Umbilical cord (tissue), 2 donors: ENCODE measurements at places on chromosomes 2 and 18.

- no peak for DNase-seq
These were observed 371.3 kb upstream of the MYT1L start for GRCh38 chr2:2702385-2702784.

- DNase-seq: no peak
These were observed 184.2 kb downstream of the PDE1A start for GRCh38 chr2:182242609-182243008.

- DNase-seq: no peak
These were observed 1.4 kb upstream of the SH3RF3 start for GRCh38 chr2:109127556-109127955.

GRCh38 chr2:206856513-206856912, 82.8 kb upstream of the CPO start:
- peak; percentile 90 for DNase-seq

GRCh38 chr2:113073325-113073834, 5.6 kb downstream of the IL1F10 start:
- DNase-seq: no peak

DNA sequence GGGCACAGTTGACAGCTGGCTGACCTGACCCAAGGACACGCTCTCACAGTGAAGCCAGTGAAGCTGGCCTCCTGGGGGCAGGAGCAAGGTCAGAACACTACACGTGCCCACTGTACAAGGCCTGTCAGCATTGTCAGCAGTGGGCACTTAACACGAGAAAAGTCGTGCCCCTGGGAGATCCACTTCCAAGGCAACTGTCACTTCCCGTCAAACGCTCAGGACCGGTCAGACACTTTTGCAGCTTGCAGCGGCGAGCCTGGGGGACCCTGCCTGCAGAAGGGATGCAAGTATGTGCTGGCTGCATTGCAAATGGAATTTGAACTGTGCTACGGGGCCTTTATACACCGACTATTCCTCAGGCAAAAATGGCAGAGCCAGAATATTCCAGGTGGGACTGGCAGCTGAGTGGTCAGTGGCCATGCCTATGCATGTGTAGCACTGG, 176.2 kb downstream of the BCL2 start:
- DNase-seq: no peak

GRCh38 chr2:39325966-39326365, 82.2 kb upstream of the CDKL4 start:
- DNase-seq: no peak

DNA sequence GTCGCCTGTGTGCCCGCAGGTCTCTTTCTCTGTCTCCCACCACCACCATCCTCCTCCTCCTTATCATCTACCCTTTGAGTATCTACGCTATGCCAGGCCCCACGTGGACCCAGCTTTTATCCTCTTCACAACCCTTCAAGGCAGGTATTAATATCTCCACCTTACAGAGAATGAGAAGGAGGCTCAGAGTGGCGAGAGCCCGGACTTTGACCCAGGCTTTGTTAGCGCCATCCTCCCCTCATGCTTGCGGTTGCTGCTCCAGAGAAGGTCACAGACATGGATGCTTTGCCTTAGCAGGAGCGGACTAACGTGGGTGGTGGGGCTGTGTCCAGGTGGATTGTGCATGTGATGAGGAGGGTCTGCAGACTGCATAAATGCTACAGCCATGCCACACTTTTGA, 119.8 kb downstream of the CELF4 start:
- DNase-seq: no peak

DNA sequence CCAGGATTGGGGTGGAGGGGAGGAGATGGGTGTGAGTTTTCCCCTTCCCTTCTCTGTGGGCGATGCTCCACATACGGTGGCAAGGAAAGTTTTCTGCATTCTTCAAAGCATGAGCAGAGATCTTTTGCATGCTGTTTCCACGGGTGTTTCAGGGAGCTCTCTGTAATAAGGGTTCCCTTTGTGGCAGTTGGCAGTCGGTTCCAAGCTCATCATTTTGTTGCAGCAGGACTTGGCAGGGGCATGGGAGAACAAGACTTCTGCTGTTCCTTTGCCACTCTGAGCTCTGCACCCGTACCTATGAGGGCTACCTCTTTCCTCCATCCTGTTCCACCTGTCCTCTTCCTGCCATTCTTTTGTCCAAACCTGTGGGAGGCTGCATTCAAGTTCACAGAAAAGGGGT, 71.3 kb upstream of the SPRED2 start:
- no peak for DNase-seq

- no peak for DNase-seq
These were observed 74.2 kb downstream of the ZFP36L2 start for GRCh38 chr2:43152186-43152585.

GRCh38 chr2:238231251-238231793, 8.5 kb downstream of the HES6 start:
- peak; percentile 76 for DNase-seq

DNA sequence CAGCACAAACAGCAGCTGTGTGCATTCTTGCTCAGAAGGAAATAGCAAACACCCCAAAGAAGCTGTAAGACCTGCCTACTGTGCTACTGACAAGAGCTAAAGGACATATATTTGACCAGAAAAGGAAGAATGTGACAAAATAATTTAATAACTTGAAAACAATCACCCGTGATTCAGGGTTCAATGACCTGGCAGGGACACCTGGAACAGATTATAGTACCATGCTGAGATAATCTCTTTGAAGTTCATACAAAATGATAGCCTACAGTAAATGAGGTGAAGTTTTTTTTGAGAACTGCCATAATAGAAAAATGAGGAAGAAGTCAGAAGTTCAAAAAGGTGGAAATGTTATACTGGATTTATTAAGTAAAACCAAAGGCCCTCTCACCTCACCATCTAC, 324.8 kb upstream of the GULP1 start:
- DNase-seq: no peak

DNA sequence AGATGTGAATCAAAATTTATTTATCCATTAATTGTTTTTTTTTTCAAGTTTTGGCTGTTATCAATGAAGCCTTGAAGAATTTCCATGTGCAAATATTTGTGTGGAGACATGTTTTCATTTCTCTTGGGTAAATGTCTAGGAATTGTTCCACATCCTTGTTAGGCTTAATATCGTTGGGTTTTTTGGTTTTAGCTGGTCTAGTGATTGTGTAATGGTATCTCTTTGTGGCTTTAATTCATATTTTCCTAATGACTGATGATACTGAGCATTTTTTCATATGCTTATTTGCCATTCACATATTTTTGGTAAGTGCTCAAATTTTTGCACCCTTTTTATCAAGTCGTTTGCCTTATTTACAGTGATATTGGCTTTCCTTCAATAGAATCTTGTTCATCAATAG, 250.3 kb upstream of the EPHA4 start:
- no peak for DNase-seq

- DNase-seq: no peak
These were observed 3.2 kb upstream of the MREG start for GRCh38 chr2:216016581-216016980.

DNA sequence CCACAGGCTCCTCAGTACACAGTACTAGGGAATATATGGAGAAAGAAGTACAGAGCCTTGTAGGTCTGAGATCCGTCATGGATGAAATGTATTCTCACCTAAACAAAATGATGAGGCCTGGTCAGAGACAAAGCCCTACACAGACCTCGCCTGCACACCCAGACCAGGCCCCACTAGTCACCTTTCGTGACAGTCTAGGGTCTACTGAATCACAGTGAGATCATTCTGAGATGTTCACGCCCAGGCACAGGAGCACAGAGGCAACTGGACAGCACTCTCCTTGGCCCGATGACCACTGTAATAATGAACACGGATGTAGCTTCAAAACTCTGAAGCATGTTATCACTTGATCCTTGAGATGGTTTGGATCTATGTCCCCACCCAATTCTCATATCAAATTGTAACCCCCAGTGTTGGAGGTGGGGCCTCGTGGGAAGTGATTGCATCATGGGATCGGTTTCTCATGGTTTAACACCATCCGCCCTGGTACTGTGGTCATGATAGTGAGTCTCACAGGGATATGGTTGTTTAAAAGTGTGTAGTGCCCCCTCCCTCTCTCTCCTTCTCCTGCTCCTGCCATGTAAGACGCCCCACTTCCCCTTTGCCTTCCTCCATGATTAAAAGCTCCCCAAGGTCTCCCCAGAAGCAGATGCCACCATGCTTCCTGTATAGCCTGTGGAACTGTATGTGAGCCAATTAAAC, 15.1 kb downstream of the DOCK10 start:
- no peak for DNase-seq

DNA sequence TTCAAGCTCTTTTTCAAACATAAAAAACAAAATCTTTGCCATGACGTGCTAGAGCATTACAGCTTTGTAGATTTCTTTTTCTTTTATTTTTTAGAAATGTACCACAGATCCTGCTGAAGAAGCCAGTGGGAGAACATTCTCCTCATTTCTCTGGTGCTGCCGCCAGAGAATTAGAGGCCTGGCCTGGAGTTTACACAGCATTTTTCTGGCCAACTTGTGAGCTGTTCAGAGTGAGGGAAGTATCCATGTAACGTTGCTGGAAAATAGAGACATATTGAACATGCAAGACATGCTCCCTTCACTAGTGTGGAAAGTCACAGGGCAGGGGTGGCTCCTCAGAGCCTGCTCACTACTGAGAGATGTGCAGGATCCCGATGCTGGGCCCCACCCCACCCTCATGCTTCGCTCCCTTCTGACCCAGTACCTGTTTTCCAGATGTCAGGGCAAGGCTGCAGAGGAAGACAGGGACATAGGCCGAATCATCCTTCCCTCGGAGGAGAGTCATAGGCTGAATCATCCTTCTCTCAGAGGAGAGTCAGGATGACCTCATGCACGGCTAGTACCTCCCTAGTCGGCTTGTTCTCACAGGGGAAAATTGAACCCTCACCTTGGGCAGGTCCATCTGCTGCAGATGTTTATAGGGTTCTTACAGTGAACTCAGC, 298.5 kb downstream of the INSIG2 start:
- DNase-seq: peak; percentile 38

GRCh38 chr2:53379547-53379946, 388.1 kb upstream of the CHAC2 start:
- no peak for DNase-seq

- DNase-seq: no peak
These were observed 770.8 kb downstream of the DSC3 start for GRCh38 chr18:30271716-30272115.

DNA sequence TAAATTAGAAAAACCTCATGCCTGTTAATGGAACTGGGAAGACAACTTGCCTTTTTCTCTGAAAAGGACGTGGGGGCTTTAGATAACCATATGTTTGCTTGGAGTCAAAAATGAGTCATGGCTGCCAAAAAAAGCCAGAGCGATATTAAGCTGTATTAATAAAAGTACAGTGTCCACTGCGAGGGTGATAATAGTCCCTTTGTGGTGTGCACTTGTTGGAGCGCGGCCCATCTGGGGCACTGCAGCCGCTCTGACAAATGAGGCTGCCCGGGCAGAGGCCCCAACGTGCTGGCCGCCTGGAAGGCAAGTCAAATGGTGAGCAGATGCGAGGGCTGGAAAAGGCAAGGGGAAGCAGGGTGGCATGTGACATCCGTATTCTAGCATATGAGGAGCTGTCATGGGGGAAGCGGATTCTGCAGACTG, 103.3 kb upstream of the NCK2 start:
- peak; percentile 53 for DNase-seq

DNA sequence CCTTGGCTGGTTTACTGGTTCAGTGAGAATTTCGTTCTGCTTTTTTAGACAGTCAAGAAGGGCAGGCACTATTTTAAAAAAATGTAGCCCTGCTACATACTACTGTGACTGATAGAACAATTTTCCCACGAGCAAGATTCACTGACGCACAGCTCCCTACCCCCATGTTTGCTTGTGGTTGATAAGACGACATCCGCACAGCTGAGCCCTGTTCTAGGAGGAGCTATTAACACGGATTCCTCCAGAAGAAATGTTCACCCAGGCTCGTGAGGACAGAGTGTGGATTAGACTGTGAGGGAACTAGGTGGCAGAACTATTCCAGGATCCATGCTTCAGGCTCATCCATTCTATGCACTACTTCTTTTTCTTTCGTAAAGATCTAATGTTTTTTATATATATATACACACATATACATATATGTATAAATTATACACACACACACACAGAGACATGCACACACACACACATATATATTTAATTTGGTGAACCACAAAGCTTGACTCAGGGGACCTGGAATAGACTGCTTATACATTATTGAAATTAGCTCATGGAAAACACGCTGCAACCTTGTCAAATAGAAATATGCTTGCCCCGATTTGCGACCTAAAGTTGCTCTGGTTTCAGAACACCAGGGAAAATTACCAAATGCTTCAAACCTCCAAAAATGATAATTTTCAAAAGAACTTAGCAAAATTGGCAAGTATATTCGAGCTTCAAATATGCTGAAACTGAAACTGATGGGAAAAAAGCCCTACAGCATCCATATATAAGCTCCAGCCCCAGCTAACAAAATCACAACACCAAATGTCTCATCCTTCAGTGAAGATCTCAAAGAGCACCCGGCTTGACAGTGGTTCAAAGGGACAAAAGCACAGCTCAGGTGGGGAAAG, 370.4 kb downstream of the SOCS6 start:
- DNase-seq: peak; percentile 19

DNA sequence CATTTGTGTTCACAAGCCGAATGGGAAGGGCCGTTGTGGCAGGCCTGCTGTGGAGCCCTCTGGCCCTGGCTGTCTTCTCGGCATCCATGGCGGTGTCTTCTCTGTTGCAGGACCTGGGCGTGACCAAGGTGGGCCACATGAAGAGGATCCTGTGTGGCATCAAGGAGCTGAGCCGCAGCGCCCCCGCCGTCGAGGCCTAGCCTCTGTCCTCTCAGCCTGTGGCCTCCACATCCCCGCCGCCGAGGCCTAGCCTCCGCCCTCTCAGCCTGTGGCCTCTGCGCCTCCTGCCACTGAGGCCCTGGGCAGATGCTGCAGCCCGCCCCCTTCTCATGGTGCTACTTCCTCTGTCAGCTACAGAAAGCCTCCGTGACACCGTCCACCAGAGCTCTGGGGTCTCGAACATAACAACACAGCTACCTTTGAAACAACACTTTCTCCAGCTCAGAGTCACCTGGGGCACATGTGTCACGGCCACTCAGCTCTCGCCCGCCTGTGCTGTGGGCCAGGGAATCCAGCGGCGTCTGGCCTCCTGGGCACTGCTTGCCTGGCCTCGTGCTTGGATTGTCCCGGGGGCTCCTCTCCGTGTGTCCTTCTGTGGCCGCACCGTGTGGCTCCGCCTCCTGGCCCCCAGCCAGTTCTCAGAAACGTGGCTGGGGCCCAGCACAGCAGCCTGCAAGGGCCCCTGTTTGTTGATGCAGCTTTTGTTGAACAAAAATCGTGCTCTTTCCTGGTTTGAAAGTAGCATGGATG, 97.1 kb downstream of the USP40 start:
- no peak for DNase-seq

GRCh38 chr2:189213250-189213649, 33.7 kb upstream of the COL5A2 start:
- peak; percentile 51 for DNase-seq

- no peak for DNase-seq
These were observed 1815.3 kb upstream of the CELF4 start for GRCh38 chr18:39380866-39381265.
